ENCODE measurements at places on chromosomes 1 and 21.

DNA sequence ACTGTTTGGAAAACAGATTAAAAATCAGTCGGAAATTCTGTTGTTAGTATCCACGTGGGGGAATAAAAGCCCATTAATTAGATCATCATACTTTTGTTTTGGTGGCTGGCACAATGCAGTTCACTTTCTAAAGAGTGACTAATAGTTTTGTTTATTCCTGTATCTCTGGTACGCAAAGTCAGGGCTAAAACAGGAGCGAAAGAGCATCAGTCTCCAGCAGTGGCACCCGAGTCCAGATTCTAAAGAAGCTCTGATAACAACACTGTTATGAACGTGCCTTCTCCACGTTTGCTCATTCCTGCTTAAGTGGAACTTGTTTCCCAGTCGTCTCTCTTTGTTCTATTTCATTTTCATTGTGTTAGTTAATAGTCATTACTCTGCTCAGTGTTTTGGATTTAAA is 69.6 kb downstream of the HSPA13 start:
- no peak for DNase-seq

- no peak for DNase-seq
These were observed 44.6 kb downstream of the MIGA1 start for GRCh38 chr1:77824079-77824478.

GRCh38 chr1:1364266-1364665 is 5.9 kb upstream of the MXRA8 start:
- DNase-seq: no peak

GRCh38 chr21:35321322-35322200 is 272.5 kb upstream of the RUNX1 start:
- DNase-seq: no peak

GRCh38 chr1:2628191-2628932 is 4.5 kb downstream of the MMEL1 start:
- no peak for DNase-seq

GRCh38 chr1:4488018-4488417 is 166.4 kb upstream of the AJAP1 start:
- DNase-seq: no peak

DNA sequence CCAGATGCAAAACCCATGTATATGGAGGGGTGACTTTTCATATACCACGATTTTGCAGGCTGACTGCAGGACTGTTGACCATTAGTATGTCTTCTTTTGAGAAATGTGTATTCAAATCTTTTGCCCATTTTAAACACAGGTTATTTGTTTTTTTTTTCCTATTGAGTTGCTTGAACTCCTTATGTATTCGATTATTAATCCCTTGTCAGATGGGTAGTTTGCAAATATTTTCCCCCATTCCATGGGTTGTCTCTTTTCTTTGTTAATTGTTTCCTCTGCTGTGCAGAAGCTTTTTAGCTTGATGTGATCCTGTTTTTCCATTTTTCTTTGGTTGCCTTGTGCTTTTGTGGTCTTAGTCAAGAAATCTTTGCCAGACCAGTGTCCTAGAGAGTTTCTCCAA is 24.6 kb upstream of the KLF17 start:
- no peak for DNase-seq

DNA sequence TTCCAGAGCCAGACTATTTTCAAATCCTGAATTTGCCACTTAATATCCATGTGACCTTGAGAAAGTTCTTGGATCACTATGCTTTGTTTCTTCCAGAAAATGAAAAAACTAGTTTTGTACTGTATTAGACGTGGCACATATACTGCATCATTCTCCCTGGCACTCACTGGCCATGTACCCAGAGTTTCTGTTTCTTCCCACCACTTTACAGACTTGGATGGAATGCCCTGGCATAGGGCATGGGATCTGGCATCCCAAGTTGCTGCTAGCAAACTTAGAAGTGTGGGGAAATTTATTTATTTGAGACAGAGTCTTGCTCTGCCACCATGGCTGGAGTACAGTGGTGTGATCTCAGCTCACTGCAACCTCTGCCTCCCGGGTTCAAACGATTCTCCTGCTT is 10.0 kb downstream of the KLF18 start:
- no peak for DNase-seq

GRCh38 chr1:52574594-52574993 is 21.7 kb upstream of the TUT4 start:
- no peak for DNase-seq
